ENCODE measurements at places on chromosomes 7 and 10.

GRCh38 chr10:106479636-106480035 lies 684.9 kb downstream of the SORCS1 start:
- no peak for DNase-seq

GRCh38 chr10:80660736-80661135 lies 123.0 kb downstream of the SH2D4B start:
- DNase-seq = no peak

- no peak for DNase-seq
Observed at GRCh38 chr10:126060261-126060931, 164.0 kb downstream of the FANK1 start.

DNA sequence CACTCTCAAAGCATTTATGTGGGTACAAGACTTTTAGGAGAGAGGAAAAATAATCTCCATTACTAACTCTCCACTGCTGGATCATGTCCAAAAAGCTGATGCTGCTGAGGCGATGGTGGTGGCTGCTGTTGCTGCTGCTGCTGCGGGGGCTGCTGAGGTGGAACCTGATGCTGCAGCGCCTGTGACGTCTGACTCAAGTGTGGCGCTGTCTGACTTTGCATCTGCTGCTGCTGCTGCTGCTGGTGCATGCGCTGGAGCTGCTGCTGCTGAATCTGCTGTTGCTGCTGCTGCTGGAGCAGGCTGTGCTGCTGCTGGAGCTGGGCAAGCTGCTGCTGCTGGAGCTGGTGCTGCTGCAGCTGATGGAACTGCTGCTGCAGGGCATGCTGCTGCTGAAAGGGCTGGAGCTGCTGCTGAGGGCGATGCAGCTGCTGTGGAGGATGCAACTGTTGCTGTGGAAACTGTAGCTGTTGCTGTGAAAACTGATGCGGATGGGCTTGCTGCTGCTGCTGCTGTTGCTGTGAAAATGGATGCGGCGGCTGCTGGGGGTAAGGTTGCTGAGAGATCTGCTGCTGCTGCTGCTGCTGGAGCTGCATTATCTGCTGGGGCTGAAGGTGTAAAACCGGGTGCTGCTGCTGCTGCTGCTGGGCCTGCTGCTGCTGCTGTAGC lies 34.5 kb downstream of the PAXIP1 start:
- DNase-seq = no peak

DNA sequence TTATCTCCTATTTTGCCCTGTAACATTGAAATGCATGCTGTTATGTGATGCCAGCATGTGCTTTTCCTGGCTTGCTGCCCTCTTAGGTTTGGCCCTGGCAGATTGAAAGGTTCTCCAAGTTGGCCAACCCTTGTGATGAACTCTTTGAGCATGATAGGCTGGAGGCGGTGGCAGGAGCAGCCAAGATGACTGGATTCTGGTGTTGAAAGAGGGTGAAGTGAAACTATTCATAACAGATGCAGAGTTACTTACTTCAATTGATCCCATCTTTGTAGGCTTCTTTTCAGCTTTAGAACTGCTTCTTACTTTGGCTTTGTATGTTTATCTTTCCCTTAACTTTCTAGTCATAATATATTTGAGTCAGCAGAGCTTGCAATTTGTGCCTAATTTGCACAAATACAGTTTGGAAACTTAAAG lies 57.6 kb downstream of the BICC1 start:
- DNase-seq = no peak

DNA sequence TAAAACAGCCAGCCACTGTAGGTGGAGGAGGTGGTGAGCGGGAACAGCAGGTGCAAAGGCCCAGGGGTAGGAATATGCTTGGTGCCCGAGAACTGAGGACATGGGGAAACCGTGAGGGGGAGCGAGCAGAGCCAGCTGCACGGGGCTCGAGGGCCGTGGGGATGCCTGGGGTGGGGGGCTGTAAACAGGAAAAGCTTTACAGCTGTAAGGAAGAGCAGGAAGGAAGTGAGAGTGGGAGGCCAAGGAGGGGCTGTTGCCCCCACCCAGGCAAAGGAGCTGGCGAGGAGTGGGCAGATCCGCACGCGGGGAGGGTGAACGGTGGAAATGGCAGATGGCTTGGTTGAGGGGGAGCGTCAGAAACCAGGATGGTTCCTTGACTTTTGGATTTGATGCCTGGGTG lies 34.4 kb downstream of the ZMIZ1 start:
- DNase-seq = no peak

GRCh38 chr7:42548816-42549611 lies 312.0 kb upstream of the GLI3 start:
- no peak for DNase-seq

- no peak for DNase-seq
Observed at GRCh38 chr10:124614003-124614659, 130.0 kb downstream of the FAM53B start.

DNA sequence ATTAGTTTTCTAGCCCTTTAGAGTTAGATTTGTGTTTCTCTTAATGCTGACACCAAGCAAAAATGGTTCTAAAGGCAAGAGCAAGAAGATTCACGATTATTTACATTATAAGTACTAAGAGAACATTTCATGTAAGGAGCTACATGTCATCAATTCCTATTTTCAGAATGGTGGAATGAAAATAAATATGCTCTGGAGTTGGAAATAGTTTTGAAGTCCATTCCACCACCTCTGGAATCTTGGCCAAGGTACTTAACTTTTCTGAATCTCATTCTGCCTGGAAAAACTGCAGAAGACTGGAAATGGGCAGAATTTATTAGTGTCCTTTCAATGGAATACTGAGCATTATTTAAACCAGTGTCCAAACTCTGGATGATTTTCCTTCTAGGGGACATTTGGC lies 125.1 kb upstream of the RAB11FIP2 start:
- no peak for DNase-seq

DNA sequence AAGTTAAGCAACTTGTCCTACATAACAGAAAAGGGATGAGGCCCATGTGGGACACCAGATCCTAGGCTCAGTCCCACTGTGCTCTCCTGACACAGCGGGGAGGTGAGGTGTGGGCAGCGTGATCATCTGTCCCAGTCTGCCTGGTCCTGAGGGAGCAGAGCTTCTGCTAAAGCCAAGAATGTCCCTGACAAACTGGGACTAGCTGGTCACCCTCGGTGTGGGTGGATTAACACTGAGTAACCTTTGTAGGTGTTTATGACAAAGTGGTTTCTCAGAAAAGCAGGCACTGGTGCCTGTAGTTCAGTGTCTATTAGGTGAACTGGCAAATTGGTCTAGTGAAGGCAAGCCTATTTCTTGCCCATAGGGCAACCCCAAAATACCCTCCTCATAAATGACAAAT lies 127.8 kb upstream of the HABP2 start:
- no peak for DNase-seq

- DNase-seq = no peak
Observed at GRCh38 chr10:89471110-89471809, 56.9 kb downstream of the IFIT5 start.

DNA sequence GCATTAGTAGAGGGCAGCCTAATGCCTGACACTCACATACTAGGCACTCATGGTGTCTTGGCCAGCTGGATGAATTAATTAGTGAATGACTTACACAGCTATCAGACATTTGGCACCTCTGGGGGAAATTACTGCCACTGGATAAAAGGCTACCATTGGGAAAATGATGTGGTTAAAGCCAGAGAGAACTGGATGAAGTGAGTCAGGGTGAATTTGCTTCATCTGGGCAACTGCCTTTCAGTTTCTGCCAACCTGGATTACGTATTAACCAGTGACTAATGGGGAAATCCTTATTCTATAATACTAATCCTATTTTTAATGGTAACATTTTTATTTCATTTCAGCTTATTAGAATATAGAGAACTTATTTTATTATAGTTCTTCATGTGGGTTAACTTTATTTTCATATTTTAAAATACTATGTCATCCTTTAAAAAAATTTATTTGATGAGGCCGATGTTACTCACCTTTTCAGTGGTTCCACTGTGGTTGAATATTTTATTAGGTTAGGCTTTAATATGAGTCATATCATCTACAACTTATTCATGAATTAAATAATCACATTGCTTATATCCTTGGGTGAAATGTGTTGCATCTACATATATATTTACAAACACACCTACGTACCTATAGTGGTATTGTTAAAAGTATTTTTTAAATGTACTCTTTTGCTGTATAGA lies 85.6 kb upstream of the CAPZA2 start:
- DNase-seq = no peak

GRCh38 chr10:113626809-113627355 lies 37.0 kb downstream of the NRAP start:
- DNase-seq = no peak

GRCh38 chr7:158588085-158588877 lies 658 bp upstream of the PTPRN2 start:
- DNase-seq = no peak

GRCh38 chr10:91805110-91805838 lies 7.0 kb downstream of the TNKS2 start:
- no peak for DNase-seq

DNA sequence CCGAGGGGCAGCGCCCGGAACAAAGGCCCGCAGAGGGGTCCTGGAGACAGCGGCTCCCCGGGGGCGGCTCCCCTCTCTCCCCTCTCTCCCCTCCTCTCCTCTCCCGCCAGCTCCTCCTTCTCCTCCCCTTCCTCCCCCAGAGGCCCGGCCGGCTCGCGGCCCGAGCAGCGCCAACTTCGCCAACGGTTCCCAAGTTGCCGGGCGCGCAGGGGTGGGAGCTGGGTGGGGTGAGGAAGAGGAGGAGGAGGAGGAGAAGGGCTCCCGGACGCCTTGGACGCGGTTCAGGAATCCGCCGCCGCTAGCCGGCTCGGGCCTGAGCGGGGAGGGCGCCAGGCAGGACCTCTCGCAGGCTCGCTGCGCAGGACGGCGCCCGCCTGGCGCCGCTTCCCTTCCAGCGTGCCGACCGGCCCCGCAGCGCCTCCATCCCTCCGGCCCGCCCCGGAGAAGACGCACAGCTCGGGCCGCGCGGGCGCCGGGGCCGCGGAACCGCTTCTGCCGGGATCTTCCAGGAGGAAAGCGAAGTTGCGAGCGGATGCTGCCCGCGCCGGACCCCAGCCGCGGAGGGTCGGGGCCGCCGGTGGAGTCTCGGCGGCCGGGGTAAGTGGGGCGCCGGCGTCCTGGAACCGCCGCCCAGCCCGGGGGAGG lies at the start of gene CHST3:
Gene CHST3 (plus strand): TSS at position 298 of the 645 bp plus-strand sequence. CDS start 41,448 bp downstream, outside the sequence.
- DNase-seq = no peak

DNA sequence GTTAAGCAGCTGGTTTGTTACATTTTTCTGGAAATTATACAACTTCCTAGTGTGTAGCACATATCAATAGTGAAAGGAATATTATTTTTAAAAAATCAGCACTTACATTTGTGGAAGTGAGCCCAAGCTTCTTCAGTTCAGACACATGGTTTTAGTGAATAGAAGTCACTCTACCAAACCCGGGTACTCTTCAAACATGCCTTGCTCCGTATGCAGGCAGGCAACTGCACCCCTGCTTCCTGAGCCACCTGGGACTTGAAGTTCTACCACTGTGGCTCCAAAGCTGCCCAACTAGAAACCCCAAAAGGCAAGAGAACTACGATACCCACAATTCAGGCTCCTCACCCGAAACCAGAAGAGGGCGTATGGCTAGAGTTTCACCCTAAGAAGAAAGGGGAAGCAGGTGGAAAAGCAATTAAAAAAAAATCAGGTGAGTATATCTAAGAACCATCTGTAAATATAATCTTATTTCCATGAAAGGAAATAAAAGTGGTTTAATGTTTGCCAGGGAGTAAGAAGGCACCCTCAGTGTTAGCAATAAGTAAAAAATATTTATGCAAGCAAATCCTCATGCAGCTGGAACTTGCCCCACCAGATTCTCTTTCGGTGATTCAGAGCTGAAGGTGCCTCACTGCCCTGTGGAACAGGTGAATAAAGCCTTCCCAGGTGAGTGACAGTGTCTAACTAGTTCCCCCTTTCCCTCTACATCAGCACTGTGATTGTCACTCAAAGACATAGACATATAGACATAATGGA lies at the start of gene MACC1:
Gene MACC1 (minus strand): TSS at position 192 of the 756 bp plus-strand sequence. CDS start 55,522 bp downstream, outside the sequence.
- no peak for DNase-seq

GRCh38 chr10:88333248-88333630 lies 249.9 kb downstream of the RNLS start:
- no peak for DNase-seq

DNA sequence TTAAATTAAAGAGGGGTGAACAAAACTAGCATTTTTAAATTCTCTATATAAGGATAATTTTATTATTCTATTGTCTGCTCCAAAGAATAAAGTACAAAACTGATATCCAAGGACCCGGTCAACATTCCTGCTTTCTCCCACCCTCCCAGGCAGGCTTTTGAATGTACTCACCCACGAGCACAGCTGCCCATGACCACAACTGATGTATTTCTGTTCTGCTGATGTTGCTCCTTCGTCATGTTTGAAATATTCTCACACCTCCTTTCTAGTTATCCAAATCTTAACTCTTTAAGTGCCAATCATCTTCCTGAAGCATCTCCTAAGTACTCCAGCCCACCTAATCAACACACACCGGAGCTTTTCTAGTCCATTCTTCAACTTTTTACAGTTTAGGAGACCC lies 46.7 kb downstream of the CALD1 start:
- DNase-seq = no peak

- no peak for DNase-seq
Observed at GRCh38 chr10:60105295-60105695, 198.9 kb upstream of the CCDC6 start.

DNA sequence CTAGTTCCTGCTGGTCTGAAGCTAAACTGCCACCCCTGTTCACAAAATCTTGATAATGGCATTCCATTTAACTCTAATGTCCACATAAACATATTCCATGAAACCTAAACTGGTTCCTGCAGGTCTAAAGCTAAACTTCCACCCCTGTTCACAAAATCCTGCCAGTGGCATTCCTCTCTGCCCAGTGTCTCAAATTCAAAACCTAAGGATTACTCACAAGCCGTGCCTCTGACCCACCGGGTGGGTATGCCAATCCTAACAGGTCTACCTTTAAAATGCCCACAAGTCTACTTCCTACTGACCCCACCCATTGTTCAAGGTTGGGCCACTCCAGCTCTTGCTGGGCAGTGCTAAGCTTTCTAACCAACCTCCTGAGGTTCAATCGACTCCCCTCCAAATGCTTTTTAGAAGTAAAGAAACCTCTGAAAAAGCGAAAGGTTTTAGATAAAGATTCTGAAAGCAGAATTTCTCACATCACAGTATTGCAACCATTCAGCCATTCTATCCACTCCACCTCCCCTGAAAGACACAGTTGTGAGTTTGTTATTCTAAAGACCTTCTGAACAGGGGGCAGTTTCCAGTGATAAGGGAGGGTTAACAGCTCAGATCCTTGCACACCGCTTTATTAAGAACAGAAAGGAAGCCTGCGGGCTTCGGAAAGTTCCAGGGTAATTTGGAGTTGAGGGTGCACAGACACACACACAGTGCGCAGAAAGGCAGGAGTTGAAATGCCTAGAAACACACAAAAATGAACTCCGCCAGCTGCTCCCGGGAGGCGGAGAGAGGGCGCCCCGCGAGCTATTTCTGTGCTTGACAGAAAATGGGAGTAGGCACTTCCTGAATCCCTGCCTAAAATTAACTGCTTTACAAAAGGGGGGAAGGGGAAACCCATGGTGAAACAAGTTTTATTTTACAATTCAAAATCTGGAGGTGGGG lies 87.7 kb downstream of the TNS3 start:
- DNase-seq = no peak

Measured in DMS 273 treated with DMSO at 0.1 percent for 48 hours (cell line).